ENCODE measurements at places on chromosomes 2 and 18.

- DNase-seq = no peak
These were observed 25.0 kb upstream of the CXXC1 start for GRCh38 chr18:50312296-50313030.

- DNase-seq = no peak
These were observed 224.0 kb downstream of the AFF3 start for GRCh38 chr2:99918389-99918788.

- DNase-seq = no peak
These were observed 22.8 kb downstream of the ATP8B1 start for GRCh38 chr18:57780318-57780705.

- no peak for DNase-seq
These were observed 1118.8 kb upstream of the ZEB2 start for GRCh38 chr2:145638675-145639074.

DNA sequence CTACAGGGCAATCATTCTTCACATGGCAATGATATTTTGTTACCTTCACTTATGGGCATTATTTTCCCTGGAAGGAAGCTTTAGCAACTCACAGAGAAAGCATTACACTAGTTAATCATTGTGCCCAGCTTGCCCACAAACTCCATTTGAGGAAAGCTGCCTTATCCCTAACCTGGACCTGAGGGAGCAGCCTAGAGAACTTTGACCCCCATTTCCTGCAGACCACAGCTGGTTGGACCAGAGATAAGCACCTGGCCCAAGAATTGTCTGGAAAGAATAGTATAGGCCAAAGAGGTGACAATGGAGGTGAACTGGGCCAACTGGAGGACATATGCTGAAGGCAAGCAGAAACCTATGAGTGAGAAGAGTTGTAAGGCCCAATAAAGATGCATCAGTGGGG is 48.4 kb upstream of the SESTD1 start:
- DNase-seq = no peak

DNA sequence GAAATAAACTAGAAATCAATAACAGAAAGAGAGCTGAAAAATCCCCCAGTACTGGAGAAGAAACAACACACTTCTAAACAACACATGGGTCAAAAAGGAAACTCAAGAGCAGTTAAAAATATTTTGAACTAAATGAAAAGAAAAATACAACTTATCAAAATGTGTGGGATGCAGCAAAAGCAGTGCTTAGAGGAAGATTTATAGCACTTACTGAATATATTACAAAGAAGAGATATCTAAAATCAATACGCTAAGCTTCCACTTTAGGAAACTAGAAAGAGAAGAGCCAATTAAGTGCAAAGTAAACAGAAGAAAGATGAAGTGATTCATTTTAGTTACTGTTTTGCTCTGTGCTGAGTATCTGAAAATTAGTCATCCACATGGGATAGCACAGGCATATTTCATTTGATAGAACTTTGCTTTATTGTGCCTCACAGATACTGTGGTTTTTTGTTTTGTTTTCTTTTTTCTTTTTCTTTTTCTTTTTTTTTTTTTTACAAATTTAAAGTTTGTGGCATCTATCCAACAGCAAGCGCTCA is 17.0 kb downstream of the TGFA start:
- DNase-seq = no peak

DNA sequence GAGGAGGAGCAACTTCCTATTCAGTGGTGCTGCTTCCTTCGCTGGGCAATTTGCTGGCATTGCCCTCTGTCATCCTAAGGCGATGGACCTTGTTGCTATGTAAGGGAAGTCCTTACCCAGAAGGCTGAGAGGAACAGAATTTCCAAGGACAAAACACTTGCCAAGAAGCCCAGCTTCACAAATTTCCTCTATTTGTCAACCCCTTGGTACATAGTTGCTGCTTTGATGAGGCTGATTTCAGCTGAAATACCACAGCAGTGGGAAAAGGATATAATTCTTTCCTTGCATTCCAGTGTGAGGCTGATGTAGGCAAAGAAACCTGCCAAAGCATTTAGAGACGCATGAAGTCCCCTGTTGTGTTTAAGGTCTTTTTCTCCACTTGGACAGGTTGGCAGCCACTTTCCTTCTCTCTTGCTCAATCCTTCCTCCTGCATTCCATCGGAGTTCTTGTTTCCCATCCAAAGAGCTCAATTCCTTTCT is 16.4 kb upstream of the ST3GAL5 start:
- DNase-seq = no peak

DNA sequence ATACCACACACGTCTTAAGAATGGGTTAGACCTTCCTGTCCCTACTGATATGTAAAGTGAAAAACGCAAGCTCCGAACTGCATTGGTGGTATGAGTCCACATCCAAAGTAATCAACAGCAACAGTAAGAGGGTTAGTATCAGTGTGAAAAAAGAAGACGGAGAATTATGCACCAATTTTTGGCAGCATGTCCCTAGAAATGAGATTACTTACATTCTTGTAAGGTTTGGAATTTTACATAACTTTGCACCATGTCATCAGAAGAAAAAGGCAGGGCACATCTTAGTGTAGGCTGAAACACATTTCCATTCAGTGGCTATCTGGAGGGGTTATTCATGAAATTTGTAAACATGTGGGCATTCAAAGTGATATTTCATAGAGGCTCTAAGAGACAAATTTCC is 88.2 kb downstream of the LONRF2 start:
- DNase-seq = no peak

- DNase-seq = no peak
These were observed 205.5 kb upstream of the FSHR start for GRCh38 chr2:49359721-49360406.

GRCh38 chr18:49677081-49677480 is 115.2 kb downstream of the LIPG start:
- no peak for DNase-seq

- DNase-seq = no peak
These were observed 13.2 kb upstream of the MYOM1 start for GRCh38 chr18:3233004-3233403.

DNA sequence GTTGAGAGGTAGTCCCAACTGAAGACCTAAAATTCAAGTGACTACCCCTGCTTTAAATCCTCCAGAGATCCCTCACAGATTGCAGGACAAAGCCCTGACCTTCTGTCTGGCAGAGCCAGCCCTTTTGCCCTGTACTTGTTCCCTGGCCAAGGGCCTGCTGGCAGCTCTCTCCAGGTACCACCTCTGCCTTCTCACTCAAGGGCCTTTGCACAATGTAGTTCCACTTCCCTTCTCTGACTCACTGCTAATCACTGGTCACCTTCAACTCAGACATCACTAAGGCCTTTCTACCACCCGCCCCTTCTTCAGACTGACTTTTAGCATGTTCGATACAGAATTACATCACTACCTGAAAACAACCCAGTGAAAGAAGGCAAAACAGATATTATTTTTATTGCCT is 411.0 kb downstream of the TMEM182 start:
- DNase-seq = no peak

- DNase-seq = no peak
These were observed 78.3 kb downstream of the SMAD7 start for GRCh38 chr18:48872234-48873145.

DNA sequence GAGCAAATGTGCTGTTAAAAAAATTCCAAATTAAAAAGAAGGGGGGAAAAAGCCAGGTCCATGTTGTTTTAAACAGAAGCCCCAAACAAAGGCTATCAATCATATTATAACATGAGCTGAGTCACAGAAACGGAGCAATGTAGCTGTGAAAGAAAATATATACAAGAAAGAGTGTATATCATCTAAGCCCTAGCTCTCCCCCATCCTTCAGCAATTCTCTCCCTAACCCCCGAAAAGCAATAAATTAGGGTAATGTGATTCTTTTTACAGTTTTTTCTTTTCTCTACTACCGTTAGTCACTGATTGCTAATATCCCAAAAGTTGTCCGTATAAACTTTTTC is 25.3 kb downstream of the FEZ2 start:
- DNase-seq = no peak

DNA sequence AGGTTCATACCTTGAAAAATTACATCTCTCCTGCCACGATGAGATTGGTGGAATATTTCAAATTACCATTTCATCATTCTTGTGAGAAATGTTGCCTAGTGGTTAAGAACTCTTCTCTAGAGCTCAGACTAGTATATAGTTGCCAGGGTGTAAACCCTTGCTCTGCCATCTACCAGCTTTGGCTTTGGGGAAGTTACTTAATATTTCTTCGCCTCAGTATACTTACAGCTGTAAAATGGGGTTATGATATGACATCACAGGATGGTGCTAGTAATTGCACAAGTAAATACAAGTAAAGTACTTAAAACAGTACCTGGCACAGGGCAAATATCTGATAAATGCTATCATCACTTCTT is 1.5 kb downstream of the SPOPL start:
- no peak for DNase-seq

GRCh38 chr18:50791599-50792438 is 28.0 kb downstream of the MRO start:
- DNase-seq = no peak
